ENCODE measurements at places on chromosomes 2 and 18.

- no peak for DNase-seq
Observed at GRCh38 chr2:157432475-157433106, 11.3 kb downstream of the CYTIP start.

GRCh38 chr2:191228861-191229260 lies 16.3 kb upstream of the MYO1B start:
- no peak for DNase-seq

DNA sequence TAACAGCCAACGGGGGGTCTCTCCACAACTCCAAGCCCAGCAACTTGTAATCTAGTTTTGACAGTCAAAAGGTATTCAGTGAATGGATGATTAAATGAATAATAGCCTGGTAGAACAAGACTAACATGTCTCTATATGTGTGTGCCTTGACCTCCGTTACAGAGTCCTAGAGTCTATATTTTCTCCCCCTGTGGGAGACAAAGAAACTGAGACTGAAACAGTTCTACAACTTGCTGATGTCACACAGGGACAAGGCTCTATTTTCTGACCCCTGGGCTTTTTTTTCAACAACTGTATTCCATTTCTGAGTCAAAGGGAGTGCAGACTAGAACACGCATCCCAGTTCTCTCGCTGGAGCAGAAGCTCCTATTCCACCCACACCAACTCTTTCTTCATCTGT lies 223.6 kb upstream of the AGAP1 start:
- DNase-seq, result no peak

- DNase-seq, result no peak
Observed at GRCh38 chr2:170831115-170831514, 14.4 kb downstream of the GAD1 start.

- DNase-seq, result no peak
Observed at GRCh38 chr18:48919547-48919946, 31.2 kb downstream of the SMAD7 start.

DNA sequence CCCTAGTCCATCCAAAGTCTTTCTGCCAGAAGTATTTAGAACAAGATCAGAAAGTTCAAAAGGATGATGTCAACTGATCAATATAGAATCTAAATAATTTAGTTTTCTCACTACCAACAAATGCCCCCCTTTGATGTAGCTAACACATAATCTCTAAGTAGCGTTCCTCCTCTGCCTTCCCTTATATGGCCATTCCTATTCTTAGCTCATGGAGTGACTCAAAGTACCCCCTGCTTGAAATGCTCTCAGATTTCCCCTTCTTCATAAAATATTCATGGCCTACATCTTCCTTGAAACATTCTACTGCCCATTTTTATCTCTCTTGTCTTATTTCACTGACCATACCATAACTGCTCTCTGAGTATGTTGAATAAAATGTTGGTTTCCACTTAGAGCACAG lies 151.5 kb downstream of the UPP2 start:
- DNase-seq, result no peak

DNA sequence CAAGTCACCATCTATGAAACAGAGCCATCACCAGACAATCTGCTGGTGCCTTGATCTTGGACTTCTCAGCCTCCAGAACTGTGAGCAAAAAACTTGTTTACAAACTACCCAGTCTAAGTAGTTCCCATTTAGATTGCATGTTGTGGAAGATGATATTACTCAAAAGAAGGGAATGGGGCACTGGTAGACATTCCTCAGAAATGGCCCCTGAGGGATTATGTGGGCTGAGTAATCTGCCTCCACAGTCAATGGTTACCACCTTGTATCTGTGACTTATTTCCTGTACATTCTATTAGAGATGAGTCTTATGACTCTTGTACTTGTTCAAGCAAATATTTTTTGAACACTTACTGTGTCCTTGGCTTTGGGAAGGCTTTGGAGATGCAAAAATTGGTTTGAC lies 160.4 kb downstream of the NUP35 start:
- no peak for DNase-seq

GRCh38 chr2:30956995-30957394 lies 149.7 kb upstream of the CAPN13 start:
- DNase-seq, result no peak

- DNase-seq, result no peak
Observed at GRCh38 chr18:58886864-58887612, 22.4 kb downstream of the ZNF532 start.

- no peak for DNase-seq
Observed at GRCh38 chr2:169034256-169034655, 3.1 kb upstream of the ABCB11 start.

GRCh38 chr2:73239776-73240175 lies 5.7 kb downstream of the CCT7 start:
- DNase-seq, result no peak

DNA sequence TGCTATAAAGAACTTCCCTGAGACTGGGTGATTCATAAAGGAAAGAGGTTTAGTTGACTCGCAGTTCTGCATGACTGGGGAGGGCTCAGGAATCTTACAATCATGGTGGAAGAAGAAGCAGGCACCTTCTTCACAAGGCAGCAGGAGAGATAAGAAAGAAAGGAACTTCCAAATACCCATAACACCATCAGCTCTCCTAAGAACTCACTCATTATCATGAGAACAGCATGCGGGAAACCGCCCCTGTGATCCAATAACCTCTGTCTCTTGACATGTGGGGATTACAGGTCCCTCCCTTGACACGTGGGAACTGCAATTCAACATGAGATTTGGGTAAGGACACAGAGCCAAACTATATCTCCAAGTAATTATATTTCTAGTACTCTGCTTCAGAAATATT lies 163.8 kb upstream of the CDH20 start:
- DNase-seq, result no peak

GRCh38 chr2:143390171-143390570 lies 261.0 kb downstream of the ARHGAP15 start:
- DNase-seq, result no peak

- DNase-seq, result no peak
Observed at GRCh38 chr18:13581496-13582177, 144.7 kb downstream of the FAM210A start.

DNA sequence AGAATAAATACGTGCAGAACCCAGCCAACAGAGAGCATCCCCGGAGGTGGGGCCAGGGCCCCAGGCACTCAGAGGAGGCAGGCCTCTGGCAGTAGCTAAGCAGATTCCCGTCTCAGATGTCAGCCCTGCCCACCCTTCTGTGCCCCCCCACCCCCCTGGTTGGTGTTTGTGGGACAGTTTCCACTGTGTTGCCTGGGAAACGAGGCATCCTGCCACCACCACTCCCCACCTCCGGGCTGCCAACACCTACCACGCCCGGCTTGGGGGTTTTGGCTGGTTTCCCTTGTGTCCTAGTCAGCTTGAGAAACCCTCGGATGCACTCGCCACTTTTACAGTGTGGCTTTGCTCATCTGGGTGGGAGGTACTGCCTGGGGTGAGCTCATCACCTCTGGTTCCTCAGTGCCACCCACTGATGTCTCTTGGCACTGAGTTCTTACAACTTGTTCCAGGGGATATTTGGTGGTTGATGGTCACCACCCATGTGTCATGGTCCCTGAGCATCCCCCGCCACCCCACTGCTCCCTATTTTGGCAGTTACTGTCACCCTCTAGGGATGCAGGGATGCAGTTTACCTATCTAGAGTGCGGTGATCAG lies 72.4 kb upstream of the YWHAQ start:
- peak; percentile 1 for DNase-seq

DNA sequence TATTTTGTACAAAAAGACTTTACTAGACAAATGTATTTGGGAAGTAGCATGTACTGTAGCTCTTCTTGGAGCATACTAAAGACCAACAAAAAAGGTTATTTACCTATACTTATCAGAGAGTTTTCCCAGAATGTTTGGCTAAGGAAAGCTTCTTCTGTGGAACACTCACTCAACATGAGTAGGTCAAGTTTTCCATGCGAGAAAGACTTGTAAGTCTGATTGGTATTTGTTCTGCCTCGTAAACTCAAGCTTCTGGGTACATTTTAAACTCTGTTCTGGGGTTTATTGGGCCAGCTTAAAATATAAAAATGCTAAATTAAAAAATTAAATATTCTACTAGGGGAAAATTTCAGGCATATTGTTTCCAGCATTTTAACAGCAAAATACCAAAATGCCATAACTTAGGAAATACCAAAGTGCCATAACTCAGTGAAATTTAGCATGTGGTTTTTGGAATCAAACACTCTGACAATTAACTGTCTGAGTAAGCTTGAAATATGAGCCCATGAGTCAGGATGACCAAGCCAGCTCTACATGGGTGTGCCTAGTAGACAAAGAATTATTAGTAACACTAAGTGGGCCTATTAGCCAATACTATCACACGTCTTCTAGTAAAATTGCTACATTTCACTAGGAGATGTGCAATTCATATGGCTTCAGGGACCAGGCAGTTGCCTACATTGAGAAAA lies 47.3 kb upstream of the SERPINE2 start:
- DNase-seq, result peak; percentile 88

- DNase-seq, result no peak
Observed at GRCh38 chr18:33605250-33605649, 27.2 kb downstream of the ASXL3 start.

- DNase-seq, result no peak
Observed at GRCh38 chr2:142892715-142893114, 15.3 kb downstream of the KYNU start.

DNA sequence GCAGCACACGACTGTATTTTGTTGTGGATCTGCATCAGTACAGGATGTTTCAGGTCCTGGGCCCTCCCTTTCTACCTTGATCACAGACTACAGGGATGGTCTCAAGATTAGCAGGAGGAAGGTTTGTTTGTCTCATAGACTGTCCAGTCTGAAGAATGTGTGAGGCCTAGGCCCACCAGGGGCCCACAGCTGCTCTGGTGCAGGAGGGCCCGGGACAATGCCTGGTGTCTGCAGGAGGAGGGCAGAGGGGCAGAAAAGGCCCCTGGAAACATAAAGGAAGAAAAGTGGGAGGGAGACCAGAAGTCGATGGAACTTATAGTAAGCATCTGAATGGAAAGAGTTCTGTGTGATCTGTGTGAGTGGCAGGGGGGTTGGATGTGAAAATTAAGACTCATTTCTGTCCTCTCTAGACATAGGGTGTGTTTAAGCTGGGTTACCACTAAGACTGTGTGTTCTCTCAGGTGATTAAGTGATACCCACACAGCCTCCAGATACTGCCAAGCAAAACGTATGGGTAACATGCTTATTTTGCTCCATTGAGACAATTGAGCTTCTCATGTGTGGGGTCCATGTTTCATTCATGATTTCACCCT lies 33.4 kb upstream of the LPIN2 start:
- no peak for DNase-seq

DNA sequence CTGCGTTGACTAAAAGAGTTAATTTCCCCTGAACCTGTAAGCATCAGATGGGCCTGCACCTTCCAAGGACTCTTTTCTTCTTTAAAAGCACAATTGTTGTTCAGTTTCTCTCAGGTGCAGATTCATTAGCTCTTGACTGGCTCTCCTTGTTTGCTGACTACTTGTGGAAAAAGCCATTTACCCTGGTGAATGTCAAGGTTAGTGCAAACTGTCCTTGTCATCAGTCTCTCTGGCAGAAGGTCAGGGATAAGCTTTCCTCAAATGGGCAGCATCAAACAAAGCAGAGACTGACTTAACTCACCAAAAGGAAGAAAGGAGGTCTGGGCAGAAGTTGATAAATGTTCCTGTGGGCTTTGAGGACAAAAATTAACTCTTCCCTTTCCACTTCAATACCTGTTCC lies 922.7 kb downstream of the BCL11A start:
- no peak for DNase-seq

DNA sequence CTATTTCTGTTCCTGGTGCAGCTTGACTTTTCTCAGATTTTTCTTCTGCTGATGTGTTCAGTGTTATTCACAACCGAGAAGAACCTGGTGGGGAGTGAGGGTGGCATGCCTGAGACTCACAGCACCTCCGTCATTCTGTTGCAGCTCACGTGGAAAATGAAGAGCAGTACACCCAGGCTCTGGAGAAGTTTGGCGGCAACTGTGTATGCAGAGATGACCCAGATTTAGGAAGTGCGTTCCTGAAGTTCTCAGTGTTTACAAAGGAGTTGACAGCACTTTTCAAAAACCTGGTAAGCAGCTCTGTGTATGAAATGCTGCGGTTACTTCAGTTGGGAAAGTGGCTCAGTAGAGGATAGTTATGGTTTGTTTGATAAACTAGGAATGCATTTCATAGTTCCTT lies 90.5 kb downstream of the ASAP2 start:
- no peak for DNase-seq

GRCh38 chr2:136055929-136056688 lies 61.8 kb downstream of the CXCR4 start:
- DNase-seq, result no peak

DNA sequence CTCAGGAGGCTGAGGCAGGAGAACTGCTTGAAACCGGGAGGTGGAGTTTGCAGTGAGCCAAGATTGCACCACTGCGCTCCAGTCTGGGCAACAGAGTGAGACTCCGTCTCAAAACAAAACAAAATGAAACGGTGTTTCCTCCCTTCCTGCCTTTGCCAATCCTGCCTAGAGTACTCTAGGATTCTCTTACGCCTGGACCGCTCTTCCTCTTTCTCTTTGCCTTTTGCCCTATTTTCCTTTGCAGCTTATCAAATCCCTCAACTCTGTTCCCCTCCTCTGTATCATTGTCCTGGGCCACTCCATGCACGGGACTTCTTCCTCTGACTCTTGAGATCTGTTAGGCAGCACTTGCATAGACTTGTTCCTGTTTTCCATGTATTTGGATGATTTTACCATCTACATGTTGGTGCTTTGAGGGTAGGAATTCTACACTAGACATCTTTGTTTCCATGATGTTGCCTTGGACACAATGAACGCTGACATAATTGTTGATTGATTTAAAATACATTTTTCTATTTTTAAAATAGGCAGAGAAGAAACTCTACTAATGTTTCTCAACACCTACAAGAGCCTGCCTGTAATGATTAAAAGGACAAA lies 24.8 kb upstream of the ACYP2 start:
- no peak for DNase-seq

DNA sequence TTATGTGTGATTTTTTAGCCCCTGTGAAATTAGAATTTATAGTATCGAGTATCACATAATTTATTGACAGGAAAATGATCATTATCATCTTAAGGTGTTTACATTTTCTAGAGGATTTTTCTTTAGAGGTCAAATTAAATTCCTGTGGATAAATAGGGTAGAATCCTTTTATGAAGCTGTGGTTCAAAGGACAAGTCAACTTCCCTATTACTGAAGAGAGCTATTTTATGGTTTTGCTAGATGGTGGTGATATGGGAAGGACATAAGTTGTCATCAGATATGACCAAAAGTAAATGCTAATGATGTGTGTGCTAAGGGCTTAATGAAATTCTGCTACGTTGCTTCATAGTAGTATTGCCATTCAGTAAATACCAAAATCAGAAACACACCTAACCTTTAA lies 80.1 kb downstream of the EML4 start:
- DNase-seq, result no peak

DNA sequence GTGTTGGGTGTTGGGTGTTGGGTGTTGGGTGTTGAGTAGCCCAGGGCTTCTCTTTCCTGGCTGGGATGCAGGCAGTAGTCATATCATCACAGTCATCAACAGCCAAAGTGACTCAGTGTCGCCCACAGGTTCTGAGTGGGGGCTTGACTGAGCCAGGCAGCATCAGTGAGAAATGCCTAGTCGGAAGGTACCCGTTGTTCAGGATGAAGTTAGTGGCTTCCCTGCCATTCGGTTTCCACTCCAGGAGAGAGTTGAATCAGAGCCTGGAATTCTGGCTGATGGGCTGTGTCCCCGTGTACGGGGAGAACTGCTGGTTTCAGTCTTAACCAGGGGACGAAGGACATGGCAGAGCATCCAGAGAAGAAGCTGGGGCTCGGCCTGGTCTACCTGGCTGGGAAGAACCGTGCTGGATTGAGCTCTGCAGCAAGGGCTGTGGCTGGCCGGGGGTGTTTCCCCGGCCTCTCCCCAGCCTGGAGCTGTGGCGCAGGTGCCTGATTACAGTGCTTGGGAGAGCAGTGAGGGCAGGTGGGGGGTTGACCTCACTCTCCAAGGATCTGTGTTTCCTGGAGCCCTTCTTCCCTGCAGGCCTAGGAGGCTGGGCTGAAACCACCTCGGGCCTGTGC lies 49.4 kb downstream of the AGAP1 start:
- no peak for DNase-seq
